Caco-2 (cell line): ENCODE measurements at places on chromosomes 11 and 22. TPM values are rescaled to one million over a fixed set of nuclear protein-coding genes. Genes with fewer than 3 reads are reported as not detected.

DNA sequence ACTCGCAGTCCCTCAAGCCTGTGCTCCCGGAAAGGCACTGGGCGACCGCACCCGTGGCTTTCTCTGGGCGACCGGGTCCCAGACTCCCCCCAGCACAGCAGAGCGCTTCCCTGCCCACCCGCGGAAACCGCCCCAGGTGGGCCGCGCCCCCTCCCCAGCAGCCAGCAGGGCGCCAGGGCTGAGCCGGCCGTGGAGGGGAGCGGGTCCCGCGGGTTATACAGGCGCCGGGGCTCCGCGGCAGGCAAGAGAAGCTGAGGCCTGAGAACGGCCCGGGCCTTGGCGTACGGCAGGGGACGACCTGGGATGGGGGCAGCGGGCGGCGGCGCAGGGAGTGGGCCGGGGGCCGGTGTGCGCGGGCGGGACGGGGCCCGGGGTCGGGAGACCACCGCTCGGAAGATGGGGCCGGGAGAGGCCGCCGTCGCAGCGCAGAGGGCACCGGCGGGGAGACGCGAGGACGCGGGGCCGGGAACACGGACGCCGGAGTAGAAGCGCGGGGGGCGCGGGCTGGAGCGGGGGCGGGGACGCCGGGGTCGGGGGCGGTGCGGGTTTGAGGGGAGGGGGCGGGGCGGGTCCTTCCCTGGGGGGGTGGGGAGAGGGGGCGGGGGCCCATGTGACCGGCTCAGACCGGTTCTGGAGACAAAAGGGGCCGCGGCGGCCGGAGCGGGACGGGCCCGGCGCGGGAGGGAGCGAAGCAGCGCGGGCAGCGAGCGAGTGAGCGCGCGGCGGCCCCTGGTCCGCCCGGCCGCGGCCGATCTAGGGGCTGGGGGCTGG is at the start of gene MDK:
Gene MDK (plus strand): TSS at position 622 of the 771 bp plus-strand sequence. CDS start 389 bp downstream, outside the sequence.
- peak within 1 kb of the TSS; percentile 76 for H3K27ac ChIP-seq
- peaks cover 14% of the 10 kb centered on the region for H3K4me1 ChIP-seq
- DNase-seq: peak; percentile 84
- H3K27me3 ChIP-seq: no peaks in the 10 kb centered on the region

The BDNF gene
- total RNA-seq: 7.2 and 8.5 TPM in 2 replicates

DNA sequence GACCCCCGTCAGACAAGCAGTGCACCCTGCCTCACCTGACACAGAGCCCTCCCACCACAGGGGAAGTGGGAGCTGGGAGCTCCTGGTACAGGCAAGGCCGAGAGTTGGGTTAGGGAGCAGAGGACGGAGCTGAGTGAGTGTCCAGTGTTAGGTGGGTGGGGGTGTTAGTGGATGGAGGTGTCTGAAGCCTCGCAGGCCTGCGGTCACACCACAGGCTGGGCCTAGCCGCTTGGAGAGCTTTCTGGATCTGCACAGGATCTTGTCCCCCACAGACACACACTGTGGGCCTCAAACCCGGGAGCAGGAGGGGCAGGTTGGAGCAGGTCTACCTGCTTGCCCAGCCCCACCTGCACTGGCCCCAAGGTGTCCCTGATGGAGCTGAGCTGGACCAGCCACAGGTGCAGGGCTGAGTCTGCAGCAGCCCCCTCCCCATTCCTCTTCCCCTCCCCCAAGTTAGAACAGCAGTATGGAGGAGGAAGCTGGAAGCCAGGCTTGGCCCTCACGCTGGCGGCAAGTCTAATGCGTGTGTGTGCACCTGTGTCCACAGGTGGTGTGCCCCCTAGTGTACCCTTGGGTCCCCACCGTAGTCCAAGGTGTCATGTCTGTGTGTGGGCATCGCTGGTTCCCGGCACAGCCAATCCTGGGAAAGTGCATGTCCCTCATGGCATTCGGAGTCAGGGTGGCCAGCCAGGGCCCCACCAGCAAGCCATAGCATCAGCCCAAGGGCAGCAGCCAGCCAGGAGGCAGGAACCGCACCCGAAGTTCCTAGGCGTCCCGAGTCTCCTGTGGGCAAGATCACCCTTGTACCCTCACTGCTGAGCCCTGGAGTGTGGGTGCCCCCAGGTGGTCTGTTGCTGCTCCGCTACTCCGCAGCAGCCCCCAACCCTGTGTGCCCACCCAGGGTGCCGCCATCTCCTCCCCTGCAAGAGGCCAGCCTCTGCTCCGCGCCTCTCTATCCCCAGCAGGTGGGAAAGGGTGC is 2.0 kb upstream of the GATD1 start:
- H3K27ac ChIP-seq: no peak overlapping the region
- H3K36me3 ChIP-seq: no peaks in the 10 kb centered on the region; the same call in none of the 2 replicates
- no peaks in the 10 kb centered on the region for H3K27me3 ChIP-seq
- peaks cover 13% of the 10 kb centered on the region for H3K4me1 ChIP-seq
- no peak overlapping the region for H3K4me3 ChIP-seq
- no peak for DNase-seq

GRCh38 chr11:121561240-121561639 is 108.5 kb upstream of the SORL1-AS1 start:
- H3K27ac ChIP-seq: peak overlapping the region; percentile 33
- H3K36me3 ChIP-seq: peaks cover 2% of the 10 kb centered on the region
- no peak for DNase-seq
- no peaks in the 10 kb centered on the region for H3K27me3 ChIP-seq

- H3K4me3 ChIP-seq: no peak overlapping the region
- no peaks in the 10 kb centered on the region for H3K27me3 ChIP-seq
- no peaks in the 10 kb centered on the region for H3K4me1 ChIP-seq
- peaks cover 7% of the 10 kb centered on the region for H3K36me3 ChIP-seq
- DNase-seq: no peak
Measured at GRCh38 chr11:70367071-70367470, 31.3 kb upstream of the CTTN start.

GRCh38 chr11:63583357-63583677 is 20.1 kb upstream of the PLAAT2 start:
- H3K4me1 ChIP-seq: no peaks in the 10 kb centered on the region; the same call in 1 of the 2 replicates
- H3K27ac ChIP-seq: no peak overlapping the region
- no peaks in the 10 kb centered on the region for H3K27me3 ChIP-seq
- H3K36me3 ChIP-seq: 0 out of 2 replicates have a peak, but pooled peaks cover 2% of the 10 kb centered on the region
- no peak for DNase-seq

DNA sequence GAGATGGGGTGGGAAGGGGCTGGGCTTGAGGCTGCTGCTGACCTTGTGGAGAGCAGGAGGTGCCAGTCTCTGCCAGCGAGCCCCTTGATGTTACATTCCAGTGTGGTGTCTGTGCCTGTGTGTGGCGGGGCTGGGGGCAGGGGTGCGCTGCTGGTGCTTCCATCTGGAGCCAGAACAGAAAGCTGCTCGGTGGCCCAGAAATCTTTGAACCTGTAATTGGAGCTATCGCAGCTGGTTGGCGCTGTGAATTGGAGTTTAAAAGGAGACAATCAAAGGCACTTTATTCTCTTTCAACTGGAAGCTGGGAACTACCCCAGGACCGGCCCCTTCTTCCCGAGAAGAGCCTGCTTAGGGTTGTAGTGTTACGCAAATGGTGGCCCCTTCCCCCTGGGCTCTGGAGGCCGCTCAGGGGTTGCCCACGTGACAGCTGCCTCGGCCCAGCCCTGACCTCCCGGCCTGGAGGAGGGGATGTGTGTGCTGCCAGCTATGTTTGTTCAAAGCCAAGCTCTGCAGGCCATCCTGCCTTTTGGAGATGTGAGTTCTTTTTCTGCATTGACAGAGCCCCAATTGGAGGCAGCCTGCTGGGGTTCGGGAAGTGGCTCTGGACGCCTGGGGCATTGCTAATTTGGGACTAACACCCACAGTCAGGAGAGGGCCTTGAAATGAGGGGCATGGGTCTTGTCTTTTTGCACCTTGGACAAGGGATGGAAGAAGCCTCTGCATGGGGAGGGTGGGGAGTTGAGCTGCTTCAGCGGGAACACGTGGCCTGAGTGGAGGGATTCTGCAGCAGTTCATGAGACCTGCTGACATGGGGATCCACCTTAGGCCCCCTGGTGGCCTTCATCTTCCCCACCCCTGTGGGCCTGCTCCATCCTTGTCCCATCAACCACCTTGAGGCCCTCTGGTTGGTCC is 14.0 kb upstream of the ARSA start:
- H3K27ac ChIP-seq: no peak overlapping the region
- no peaks in the 10 kb centered on the region; the same call in 1 of the 2 replicates for H3K27me3 ChIP-seq
- DNase-seq: no peak
- H3K4me3 ChIP-seq: no peak overlapping the region
